NT2/D1 (cell line): ENCODE measurements at places on chromosomes 3 and 15.

DNA sequence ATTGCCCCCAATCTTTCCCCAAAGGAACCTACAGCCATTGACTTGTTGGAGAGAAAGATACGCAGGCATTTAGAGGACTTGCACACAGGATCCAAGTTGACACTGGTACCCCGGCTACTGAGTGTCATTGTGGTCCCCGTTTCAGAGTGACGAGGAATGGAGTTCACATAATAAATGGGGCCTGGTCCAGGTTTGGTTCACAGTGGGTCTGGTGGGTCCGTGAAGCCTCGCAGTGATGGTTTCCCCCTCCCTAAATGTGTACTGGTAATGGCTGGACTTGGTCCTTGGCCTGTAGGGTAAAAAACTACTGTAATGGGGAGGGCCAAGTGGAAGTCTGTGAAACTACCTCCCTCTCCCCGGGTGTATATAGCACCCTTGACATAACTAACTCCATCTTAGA, 232.1 kb upstream of the LYSMD4 start:
- DNase-seq, result no peak

GRCh38 chr3:50299929-50300680, 900 bp upstream of the HYAL3 start:
- no peak for DNase-seq

DNA sequence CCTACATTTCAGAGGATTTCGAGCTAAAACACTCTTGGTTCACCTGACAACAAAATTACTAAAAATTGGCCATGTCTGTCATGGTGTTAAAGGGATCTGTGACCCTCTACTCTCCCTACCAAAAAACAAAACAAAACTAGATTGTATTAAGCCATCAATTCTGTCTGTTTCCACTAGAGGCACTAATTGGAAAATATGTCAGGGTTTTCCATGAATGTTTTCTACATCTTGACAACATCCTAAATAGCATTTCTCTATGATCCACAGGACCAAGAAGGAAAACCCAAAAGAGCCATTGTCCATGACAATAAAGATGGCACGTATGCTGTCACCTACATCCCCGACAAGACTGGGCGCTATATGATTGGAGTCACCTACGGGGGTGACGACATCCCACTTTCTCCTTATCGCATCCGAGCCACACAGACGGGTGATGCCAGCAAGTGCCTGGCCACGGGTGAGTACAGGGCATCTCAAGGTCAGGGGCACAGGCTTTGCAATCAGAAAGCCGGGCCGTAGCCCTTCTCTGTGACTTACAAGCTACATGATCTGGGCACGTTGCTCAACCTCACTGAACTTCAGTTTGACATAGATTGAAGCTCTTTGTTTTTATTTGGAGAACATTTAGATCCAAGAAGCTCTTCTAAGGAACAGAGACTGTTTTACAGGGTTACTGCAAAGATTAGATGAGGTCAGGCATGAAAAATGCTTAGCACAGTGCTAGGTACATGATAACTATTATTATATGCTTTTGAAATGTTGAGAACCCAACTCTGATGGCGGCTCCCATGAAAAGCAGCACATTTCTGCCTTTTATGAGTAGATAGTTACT, 74.8 kb downstream of the DNASE1L3 start:
- no peak for DNase-seq

DNA sequence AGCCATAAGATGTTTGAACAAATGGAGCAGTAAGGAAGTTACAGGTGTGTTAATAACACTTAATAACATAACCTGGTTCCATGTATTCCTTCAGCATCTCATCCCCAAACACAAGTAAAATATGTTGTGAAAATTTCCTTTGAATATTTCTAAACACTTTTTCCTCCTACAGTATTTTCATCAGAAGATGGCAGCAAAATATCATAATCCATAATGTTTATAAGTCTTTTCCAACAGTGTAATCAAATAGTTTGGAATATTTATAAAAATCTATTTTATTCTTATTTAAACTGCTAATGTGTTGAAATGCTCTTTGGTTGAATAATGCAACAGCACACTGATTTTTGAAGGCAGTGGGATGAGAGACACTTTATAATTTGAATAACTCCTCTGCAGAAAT, 1020.5 kb downstream of the OTOL1 start:
- DNase-seq, result no peak

GRCh38 chr15:36449084-36449661, 130.3 kb upstream of the CDIN1 start:
- DNase-seq, result no peak

GRCh38 chr15:48671103-48672022, 25.9 kb upstream of the FBN1 start:
- no peak for DNase-seq
